CD4-positive, alpha-beta T cell (primary cell): ENCODE measurements at places on chromosomes 12 and 14.

DNA sequence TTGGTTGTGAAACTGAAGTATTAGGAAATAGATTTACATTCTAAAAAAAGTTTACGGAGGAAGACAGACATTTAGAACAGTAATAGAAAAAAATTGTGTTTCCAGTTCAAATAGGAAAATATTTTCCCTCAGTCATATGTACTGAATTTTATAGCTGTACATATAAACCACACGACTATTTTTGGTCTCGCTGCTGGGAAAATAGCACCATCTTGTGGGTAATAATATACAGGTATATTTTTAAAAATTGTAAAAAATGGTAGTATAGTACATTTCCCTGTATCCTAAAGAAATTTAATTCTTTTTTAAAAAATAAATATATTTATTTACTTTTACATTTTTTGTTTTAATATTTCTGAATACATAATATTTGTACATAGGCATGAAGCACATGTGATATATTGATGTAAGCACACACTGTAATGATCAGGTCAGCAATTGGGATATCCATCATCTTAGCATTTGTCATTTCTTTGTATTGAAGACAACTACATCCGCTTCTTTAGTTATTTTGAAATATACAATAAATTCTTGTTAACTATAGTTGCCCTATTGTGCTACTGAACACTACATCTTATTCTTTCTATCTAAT is 168.6 kb downstream of the ALX1 start:
- no peak for DNase-seq

DNA sequence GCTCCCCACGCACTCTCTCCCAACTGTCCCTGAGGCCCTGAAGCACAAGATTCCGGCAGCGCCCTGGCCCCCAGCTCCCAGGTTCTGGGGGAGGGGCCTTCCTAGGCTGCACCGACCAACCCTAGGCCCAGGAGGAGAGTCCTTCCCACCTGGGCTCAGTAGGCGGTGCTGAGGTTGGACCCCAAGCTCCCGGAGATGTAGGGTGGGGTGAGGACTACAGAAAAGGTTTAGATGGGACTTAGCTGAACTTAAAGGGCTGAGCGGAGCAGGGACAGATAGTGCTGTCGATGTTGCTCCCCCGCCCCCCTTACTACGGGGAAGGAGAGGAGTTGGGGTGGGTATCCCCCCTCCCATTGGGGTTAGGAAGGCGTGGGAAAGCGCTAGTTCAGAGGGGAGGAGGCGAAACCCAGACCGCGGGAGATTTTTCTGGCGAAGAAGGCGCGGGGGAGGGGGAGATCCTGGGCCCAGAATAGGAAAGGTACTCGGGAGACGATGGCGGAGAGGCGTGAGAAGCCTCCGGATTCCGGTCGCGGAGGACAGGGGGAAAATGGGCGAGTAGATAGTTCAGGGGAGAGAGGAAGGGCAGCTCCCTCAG is 4.2 kb upstream of the BAZ2A start:
- DNase-seq: no peak

DNA sequence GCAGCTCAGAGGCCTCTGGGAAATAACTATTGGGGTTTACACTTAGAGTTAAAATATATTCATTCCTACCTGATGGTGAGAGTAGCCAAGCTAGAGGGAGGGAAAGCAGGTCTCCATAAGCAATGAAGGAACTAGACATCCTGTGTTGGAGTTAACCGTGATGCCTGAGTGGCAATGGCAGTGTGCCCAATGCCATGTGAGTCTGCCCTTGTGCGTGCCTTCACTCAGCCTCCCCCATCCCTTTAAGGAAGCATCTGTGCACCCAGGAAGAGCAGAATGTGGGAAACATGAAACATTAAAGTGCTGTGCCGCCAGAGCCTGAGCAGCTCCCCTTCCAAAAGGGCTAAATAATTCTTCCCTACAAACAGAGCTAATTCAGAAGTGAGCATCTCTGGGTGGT is 76.3 kb downstream of the COX16 start:
- no peak for DNase-seq

DNA sequence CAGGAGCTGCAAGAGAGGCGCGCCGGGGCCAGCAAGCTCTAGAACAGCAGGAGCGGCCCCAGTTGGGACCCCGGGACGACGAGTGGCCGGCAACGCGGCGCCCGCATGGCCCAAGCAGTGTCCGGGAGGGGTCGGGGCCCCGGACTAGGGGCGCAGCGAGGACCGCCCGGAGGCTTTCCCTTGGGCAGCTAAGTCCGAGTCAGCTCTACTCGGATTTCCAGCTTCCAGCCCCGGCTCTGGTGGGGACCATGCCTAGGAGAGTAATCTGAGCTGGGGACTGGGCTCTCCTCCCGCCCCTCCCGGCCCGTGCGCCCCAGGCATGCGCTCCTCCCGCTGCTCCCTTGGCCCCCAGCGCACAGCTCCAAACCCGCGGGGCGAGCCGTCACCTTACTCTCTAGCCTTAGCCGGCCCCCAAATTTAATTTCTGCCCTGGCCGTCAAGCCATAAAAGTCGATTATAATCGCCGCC is 41.6 kb upstream of the CAPRIN2 start:
- no peak for DNase-seq

DNA sequence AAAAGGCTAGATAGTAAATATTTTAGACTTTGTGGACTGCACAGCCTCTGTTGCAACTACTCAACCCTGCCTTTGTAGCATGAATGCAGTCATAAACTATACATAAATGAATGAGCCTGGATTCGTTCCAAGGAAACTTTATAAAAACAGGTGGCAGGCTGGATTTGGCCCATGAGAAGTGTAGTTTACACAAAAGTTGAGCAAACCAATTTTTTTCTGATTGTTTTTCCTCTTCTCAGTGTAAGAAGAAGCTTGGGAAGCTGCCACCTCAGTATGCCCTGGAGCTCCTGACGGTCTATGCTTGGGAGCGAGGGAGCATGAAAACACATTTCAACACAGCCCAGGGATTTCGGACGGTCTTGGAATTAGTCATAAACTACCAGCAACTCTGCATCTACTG is 9.5 kb downstream of the OAS1 start:
- DNase-seq: no peak
